ENCODE measurements at places on chromosomes 5 and 9. TPM values are rescaled to one million over a fixed set of nuclear protein-coding genes. Genes with fewer than 3 reads are reported as not detected.

DNA sequence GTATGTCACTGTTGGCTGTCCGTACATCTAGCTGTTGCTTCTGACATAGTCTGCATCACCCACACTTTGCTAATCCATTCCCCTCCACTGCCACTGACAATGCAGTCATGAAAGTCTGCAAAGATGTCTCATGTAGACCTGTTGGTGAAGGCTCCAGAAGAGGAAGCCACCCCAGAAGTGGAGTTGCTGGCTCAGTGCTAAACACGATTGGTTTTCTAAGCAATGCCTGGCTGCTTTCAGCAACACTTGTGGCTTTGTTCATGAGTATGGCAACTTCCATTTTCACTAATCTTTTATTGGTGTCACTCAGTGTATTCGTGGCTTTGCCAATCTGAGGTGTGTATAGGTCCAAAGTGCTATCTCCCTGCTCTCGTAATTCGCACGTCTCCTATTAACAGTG lies 288.1 kb downstream of the GADD45G start:
- DNase-seq = no peak

DNA sequence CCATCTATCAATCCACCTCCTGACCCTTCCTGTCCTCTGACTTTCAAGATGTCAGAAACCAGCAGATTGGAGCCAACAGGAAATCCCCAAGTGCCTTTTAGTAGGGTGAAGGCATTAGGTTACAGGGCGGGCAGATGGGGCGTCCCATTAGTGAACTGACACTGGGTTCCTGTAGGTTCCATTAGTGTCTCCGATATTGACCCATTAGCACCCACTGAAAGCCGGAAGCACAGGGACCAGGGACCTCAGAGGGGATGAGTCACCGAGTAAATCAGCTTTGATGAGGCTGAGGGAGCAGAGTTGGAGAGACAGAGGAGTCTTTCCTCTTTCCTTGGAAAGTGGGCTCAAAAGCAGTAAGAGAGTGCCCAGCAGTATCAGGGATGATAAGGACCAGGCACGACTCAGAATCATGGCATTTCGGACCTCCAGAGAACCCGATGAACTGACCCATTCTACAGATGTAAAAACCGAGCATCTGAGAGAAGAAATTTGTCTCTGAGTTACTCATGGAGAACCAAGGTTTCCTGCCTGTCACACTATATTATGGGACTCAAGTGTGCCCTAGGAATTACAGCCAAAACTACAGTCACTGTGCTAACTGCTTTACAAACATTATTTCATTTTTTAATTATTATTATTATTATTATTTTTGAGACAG lies 47.2 kb upstream of the FABP6 start:
- no peak for DNase-seq

GRCh38 chr5:154133591-154133990 lies 56.9 kb upstream of the GALNT10 start:
- no peak for DNase-seq

GRCh38 chr5:135315386-135315785 lies 83.6 kb downstream of the MACROH2A1 start:
- DNase-seq = no peak

DNA sequence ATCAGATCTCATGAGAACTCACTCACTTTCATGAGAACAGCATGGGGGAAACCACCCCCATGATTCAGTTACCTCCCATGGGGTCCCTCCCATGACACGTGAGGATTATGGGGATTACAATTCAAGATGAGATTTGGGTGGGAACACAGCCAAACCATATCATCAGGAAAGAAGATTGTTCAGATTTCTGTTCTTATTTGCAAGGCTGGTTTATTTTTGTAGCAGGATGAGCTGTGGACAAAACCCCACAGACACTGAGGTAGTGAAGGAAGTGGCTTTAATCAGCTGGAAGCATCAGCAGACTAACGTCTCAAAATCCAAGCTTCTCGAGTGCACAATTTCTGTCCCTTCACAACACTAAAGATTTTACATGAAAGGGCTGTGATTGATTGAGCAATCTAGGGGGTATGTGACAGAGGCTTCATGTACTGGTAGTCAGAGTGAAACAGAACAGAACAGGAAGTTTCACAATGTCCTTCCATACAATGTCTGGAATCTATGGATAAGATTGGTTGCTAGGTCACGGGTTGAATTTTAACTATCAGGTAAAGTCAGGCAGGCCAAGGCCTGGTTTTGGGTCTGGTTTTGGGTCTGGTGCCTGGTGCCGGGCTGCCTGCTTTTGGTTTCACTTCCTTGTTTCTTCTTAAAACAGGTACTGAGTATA lies 91.3 kb upstream of the ZNF366 start:
- DNase-seq = no peak

GRCh38 chr5:173412566-173412965 lies 84.4 kb upstream of the STC2 start:
- DNase-seq = no peak

GRCh38 chr5:87120518-87121303 lies 147.0 kb upstream of the RASA1 start:
- no peak for DNase-seq

DNA sequence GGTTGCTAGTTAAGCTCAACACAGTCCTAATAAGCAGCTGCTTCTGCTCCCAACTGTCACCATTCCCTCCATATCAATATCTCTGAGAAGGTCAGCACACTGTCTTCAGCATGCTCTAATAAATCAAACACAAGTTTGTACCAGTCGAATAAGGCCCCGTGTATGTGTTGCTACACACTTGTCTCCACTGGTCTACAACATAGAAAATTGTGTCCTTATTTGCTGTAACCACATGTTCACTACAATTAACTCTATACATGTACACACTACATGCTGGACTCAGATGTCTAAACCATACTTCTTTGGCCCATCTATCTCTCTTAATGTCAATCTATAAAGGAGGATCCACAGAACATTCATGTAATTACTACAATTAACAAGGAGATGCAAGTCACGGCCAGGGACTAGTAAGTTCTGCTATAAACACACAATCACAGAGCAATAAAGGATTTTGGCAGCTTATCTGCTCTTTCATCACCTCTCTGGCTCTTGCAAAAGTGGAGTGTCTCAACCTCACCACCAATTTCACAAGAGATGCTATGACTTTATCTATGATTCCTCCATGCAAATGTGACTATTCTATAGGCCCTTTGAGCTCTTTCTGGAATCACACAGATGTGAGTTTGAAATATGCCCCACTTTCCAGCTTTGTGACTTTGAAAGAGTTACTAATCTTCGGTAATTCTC lies 143.9 kb downstream of the SEMA5A start:
- DNase-seq = no peak

DNA sequence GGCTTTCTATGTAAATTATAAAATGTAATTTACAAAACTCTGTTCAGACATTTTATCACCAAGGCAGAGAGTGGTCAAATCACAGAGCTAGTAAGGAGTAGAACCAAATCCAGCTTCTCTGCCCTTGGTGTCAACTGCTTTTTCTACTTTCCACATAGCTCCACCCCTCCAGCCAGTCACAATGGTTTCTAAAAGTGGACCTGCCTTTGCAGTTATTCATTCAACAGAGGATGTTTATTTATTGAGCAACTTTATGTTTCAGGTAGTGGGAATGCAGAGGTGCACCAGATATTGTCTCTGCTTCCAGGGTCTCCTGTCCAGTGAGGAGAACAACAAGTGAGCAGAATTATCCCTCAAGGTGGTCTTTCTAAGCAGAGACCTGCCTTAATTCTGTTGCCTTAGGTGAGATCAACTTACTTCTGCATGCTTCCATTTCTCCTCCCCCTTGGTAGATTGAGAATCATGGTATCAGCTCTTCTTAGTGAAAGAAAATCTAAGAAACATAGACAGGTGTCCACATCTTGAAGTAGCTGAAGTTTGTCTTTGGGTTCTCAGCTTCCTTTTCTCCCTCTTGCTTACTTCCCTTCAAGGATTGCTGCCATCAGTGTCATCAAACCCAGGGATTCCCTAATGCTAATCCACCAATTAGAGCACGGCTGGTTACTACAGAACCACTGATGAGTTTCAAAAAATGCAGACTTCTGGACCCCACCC lies 17.2 kb upstream of the PDCD1LG2 start:
- no peak for DNase-seq

GRCh38 chr5:60763061-60763460 lies 63.1 kb upstream of the DEPDC1B start:
- no peak for DNase-seq

- DNase-seq = no peak
Observed at GRCh38 chr5:141441571-141442170, 11.4 kb downstream of the PCDHGA12 start.

GRCh38 chr9:96617439-96618185 lies 2.0 kb downstream of the CDC14B start:
- DNase-seq = no peak

DNA sequence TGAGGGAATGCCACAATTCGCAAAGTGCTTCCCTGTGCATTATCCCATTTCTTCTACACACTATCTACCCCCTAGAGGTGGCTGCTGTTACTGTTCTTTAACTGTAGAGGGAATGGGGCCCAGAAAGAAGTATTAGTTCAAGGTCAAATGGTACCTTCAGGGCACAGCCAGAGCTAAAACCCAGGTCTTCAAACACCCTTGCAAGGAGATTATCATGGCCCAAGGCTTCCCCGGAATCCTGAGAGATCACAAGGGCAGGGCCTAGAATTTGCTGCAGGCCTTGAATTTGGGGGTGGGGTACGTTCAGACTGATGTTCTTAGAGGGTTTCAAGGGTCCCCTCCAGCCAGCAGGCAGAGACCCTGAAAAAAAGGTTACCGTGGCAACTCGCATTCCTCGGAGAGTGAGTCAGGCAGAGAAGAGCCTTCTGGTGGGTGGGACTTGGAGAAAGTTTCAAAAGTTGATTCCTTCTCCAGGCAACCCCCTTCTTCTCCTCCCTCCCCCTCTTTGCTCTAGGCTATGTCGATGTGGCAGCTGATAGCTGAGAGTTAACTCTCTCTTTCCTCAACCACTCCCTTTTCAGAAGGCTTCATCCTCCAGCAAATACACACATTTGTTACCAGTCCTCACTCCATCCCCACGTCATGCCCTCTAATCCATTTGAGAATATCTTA lies 1.9 kb downstream of the SPARC start:
- peak; percentile 94 for DNase-seq

GRCh38 chr5:76612942-76613341 lies 10.3 kb downstream of the F2RL2 start:
- DNase-seq = no peak

DNA sequence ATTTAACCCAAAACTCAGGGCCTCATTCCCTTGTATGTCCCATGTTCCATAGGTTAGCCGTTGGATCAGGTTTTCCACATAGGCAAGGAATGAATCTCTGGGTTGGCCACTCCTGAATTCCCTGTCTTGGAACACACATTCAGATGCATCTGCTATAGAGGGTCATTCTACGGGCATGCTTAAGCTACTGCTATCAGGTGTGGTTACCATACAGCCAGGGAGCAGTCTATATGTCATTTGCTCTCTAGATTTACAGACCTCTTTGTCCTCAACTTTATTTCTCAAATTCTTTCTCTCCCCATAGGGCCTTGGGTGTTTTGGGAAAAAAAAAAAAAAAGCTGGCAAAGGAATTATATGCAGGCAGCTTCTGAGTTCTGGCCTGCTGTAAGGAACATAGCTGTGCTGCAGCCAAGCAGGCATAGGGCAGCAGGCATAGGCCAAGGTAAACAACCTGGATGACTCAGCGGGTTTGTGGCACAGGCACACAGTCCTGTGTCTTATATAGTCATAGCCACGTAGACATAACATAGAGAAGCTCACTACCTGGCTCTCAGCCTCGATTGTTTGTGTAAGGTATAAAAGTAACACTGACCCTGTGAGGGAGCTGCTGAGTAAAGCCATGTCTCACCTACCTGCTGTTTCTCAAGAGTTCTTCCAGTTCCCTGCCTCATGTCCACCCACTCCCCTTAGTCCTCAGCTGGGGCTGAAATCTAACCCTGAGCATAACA lies 141.5 kb downstream of the OSTF1 start:
- no peak for DNase-seq

DNA sequence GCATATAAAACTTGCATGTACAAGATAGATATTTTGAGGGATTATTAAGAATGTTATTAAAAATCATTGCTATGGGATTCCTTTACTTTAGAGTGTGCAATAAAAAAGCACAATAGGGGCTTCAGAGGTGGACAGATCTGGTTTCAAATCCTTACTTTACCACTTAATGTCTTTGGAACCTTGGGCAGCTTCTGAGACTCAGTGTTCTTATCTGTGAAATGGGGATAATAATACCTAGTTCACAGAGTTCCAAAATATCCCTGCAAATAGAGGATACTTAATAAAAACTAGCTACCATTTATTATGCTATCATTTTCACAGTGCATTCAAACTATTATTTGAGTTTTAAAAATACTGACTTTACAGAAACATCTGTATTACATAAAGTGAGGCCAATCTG lies 23.3 kb upstream of the PANK3 start:
- no peak for DNase-seq

GRCh38 chr5:27266184-27266583 lies 227.8 kb upstream of the CDH9 start:
- no peak for DNase-seq

- no peak for DNase-seq
Observed at GRCh38 chr5:15635289-15635616, 135.3 kb downstream of the FBXL7 start.

DNA sequence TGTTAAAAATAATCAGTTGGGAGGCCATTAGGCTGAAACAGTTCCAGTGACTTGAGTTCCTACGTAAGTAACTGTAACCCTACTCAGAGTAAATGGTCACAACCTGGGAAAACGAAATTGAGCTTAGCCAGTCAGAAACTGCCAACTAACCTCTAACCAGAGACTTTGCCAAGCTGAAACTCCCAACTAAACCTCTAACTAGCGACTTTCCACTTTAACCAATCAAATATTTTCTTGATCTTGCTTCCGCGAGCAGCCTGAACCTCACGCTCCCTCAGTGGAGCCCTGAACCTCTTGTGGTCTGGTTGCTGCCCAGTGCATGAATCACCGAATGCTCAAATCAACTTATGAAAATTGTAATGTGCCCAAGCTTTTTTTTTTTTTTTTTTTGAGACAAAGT lies 156.2 kb downstream of the MED10 start:
- DNase-seq = no peak

Gene SNCAIP
- 24.5 TPM for polyA plus RNA-seq

Gene ZNF366
- polyA plus RNA-seq = 3.2 TPM

Gene ANGPTL2
- 30.3 TPM for polyA plus RNA-seq

Gene KCNN2
- 3.4 TPM for polyA plus RNA-seq

Gene CERCAM
- 54.8 TPM for polyA plus RNA-seq

Gene PAPPA
- polyA plus RNA-seq = 1.2 TPM

Gene KCTD16
- 0.39 TPM for polyA plus RNA-seq

Gene PHF24
- 0.54 TPM for polyA plus RNA-seq

Gene TRPM3
- polyA plus RNA-seq = 1.7 TPM

Gene C9orf50
- 0.34 TPM for polyA plus RNA-seq

Gene CARD6
- 4.3 TPM for polyA plus RNA-seq

All from right lung (tissue), 10 donors.